ENCODE measurements at places on chromosomes 4 and X. TPM values are rescaled to one million over a fixed set of nuclear protein-coding genes. Genes with fewer than 3 reads are reported as not detected.
A peak's percentile ranks its signal among the peaks of the same experiment; 100 is the strongest.

GRCh38 chr4:76488455-76488854 lies 53.4 kb downstream of the SHROOM3 start:
- DNase-seq: no peak

The UPF3B gene
- total RNA-seq: 4.5 TPM

- DNase-seq: no peak
Measured at GRCh38 chrX:118718737-118719136, 8.7 kb upstream of the IL13RA1 start.

DNA sequence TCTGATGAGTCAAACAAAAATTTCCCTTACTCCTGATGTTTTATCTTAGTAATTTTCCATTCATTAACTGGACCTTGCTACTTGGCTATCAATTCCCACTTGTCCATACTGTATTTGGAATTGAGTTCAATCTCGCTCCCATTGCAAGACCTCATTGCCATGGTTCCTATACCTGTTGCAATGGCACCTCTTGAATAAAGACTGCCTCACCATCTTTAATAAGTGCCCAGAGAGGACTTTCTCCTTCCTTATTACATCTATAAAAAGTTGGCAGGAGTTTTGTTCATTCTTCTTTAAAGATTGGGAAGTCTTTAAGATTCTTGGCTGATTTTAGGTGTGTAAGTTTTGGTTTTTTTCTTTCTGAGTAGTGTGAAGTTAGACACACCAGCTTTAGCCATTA lies 397.4 kb downstream of the SPOCK3 start:
- DNase-seq: no peak

The PLXNB3 gene
- 4.8 TPM for total RNA-seq

- no peak for DNase-seq
Measured at GRCh38 chr4:174401471-174402130, 117.9 kb downstream of the CEP44 start.

DNA sequence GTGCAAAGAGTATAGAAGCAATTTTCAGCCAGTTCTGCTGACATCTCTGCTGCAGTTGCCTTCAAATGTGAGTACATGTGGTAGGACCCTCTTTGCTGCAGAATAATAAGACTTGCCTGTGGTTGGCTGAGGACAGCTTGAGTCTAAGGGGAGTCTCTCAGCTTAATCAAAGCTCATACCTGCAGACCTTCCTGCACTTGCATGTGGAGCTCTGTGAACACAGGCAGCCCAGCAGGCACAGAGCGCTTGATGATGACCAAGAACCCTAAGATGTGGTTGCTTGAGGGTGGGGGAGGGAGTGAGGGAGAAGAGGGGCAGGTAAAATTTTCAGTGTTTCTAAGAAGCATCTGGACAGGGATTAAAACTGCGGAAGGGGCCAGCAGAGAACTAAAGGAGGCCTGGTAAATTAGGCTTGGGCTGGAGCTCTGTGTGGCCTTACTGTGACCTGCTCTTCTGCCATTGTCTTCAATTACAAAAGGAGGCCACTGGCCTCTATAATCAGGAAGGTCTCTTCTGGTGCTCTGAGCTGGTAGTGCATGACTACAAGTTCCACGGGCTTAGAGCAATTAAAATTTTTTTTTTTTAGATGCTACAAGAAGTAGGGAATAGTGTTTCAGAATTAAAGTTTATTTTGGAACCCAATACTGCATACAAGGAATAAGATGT lies 59.9 kb upstream of the CHRNA9 start:
- no peak for DNase-seq

GRCh38 chr4:112509243-112510141 lies 6.5 kb downstream of the NEUROG2 start:
- DNase-seq: no peak

The CA5B gene
- 3.0 TPM for total RNA-seq

The MAPK10 gene
- total RNA-seq: 0.83 TPM

DNA sequence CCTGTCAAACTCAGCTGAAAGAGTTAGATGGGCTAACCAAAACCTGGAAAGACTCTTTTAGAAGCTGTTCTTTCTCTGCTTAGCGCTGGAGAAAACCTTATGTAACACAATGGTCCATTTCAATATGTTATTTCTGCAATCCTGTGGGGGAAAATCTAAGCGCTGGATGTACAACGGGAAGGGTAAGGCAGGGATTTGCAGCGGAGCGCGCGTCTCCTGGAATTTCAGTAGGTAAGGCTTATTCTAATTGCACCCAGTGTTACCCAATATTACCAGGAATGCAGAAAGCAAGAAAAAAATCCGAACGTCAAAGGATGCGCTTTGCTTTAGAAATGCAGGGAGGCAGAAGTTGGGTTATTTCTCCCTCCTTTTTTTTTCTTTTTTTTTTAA lies 2.0 kb downstream of the HS3ST1 start:
- DNase-seq: no peak

The BEND2 gene
- not detected for total RNA-seq

The HPGD gene
- total RNA-seq: 9.5 TPM

The F9 gene
- not detected for total RNA-seq

The IL21 gene
- not detected for total RNA-seq

- no peak for DNase-seq
Measured at GRCh38 chr4:85489273-85489981, 14.5 kb downstream of the ARHGAP24 start.

DNA sequence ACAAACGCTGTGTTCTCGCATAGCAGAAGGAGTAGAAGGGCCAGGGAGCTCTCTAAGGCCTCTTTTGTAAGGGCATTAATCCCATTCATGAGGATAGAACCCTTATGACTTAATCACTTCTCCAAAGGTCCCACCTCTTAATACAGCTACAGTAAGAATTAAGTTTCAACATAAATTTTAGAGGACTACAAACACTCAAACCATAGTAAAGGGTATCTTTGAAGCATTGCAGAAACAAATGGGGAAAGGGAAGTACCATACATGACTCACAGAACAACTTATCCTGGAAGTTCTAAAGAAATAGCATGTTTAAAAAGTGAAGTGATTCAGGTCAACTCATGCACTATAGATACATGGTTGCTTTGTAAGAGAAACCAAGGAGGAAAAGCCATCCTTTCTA lies 680.8 kb downstream of the RPA4 start:
- peak; percentile 16 for DNase-seq

The SLC39A8 gene
- total RNA-seq: 18.2 TPM

- no peak for DNase-seq
Measured at GRCh38 chr4:6561173-6561516, 13.8 kb upstream of the MAN2B2 start.

GRCh38 chr4:168699224-168699878 lies 202.5 kb downstream of the PALLD start:
- no peak for DNase-seq

DNA sequence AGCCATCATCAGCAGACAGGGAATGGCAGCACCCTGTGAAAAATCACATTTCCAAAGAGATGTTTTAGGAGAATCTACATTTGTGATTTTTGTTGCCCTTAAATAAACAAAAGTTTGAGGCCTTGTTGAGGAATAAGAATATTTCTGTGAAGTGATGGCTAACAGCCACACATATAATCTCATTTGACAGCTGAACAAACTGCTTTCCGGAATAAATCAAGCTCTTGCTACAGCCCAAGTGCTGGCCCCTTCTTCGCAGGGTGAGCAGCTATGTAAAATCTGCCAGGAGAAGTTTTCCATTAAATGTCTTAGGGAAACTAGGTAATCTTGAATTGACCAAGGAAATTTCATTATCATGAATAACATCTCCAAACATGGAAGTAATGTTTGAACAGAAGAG lies 106.4 kb upstream of the GPM6B start:
- no peak for DNase-seq

The PCDH19 gene
- total RNA-seq: not detected

DNA sequence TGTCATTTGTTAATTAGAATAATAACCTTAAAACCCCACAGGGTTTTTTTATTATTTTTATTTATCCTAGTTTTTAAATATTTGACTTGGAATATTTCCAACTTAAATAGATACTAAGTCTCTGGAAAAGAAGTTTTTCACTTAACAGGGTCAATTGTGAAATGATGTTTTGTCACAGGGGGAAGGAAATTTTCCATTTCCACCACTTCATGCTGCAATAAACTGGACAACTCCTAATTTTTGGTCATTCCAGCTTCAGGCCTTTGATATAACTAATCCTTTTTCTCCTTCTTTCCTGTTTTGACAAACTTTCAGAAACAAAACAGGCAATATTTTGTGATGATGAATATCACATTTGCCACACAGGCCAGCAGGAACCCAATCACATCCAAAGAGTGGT lies 45.3 kb downstream of the UGT2B10 start:
- DNase-seq: no peak

DNA sequence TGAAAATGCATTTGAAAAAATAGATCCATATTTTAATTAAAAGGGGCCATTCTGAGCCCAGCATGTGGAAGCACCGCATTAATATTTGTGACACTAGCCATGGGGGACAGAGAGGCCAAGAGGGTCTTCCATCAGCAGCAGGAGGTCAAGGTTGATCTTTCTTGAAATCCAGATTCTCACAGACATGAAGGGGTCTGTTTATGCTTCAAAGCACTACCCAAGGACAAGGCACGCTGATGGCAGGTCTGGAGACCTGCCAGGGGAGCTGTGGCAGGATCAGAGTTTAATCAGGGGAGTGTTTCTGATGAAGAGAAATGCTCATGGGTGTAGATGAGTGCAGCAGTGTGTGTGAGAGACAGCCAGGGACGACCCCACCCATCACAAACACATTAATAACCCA lies 243.3 kb downstream of the LDB2 start:
- DNase-seq: no peak

- DNase-seq: no peak
Measured at GRCh38 chr4:176309046-176309445, 10.7 kb upstream of the SPCS3 start.

The ENAM gene
- total RNA-seq: not detected

The SPATA4 gene
- not detected for total RNA-seq

The IL3RA gene
- 0.26 TPM for total RNA-seq

DNA sequence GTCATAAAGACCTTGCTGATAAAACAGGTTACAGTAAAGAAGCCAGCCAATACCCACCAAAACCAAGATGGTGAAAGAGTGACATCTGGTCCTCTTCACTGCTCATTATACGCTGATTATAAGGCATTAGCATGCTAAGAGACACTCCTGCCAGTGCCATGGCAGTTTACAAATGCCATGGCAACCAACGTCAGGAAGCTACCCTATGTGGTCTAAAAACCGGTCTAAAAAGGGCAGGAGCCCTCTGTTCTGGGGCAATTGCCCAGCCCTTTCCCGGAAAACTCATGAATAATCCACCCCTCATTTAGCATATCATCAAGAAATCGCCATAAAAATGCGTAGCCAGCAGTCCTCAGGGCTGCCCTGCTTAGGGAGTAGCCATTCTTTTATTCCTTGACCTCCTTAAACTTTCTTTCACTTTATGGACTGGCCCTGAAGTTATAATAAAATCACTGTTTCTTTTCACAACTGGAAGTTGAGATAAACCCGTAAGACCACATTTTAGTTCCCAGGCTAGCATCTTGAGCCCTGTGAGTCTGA lies 260.5 kb upstream of the FAT1 start:
- DNase-seq: no peak

The TMEM156 gene
- total RNA-seq: not detected

GRCh38 chr4:153988492-153989363 lies 199.8 kb upstream of the SFRP2 start:
- no peak for DNase-seq

The DCAF4L1 gene
- total RNA-seq: 0.18 TPM

DNA sequence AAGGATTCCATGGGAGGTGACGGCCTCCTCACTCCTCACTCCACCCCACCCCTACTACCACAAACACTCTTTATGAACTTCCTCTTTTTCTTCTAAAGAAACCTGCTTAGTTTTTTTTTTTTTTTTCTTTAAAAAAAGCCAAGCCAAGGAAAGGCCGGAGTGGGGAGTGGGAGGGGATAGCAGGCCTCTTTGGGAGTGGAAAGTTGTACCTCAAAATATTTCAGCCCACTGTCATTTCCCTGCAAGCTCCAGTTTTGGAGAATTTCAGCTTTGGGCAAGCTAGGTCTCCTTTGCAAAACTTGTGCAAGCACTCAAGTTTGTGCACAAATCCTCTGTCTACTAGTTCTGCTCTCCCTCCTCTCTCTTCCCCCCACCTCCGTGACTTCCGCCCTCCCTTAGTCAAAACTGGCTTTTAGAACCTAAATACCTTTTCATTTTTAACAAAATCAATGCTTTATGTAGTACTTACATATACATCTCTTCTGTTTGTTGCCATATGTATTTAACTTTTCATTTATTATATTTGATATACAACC lies 512 bp upstream of the ANTXR2 start:
- no peak for DNase-seq

The MAGEA12 gene
- 153 TPM for total RNA-seq

DNA sequence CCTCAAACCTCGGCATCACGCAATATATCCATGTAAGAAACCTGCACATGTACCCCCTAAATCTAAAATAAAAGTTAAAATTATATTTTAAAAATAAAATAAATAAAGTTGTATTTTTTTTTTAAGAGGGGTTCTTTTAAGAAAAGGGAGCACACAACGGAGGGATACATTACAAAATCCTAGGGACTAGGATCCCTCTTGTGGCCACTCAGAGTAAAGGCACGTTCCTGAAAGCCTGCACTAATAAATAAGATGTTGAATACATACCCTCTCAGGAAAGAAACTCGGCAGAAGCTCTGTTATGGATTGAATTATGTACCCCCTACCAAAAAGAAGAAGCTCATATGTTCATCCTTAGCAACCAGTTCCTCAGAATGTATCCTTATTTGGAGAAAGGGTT lies 50.9 kb upstream of the PRDX4 start:
- peak; percentile 45 for DNase-seq

GRCh38 chr4:105637408-105638176 lies 70.9 kb downstream of the INTS12 start:
- peak; percentile 63 for DNase-seq

The APOOL gene
- total RNA-seq: 18.3 TPM

The BBS12 gene
- total RNA-seq: 6.6 TPM

DNA sequence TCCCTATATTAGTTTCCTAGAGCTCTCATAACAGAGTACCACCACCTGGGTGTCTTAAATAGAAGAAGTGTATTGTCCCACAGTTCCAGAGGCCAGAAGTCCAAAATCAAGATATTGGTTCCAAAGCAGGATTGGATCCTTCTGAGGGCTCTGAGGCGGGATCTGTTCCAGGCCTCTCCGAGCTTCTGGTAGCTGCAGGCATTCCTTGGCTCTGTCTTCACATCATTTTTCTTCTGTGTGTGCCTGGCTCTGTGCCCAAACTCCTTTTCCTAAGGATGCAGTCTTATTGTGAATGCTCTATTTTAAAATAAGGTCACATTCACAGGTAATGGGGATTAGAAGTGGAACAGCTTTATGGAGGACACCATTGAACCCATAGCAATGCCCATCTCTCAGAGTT lies 253.7 kb upstream of the TAPT1 start:
- DNase-seq: no peak

The PGAM4 gene
- total RNA-seq: not detected

GRCh38 chr4:124199755-124200154 lies 512.8 kb downstream of the ANKRD50 start:
- DNase-seq: no peak

DNA sequence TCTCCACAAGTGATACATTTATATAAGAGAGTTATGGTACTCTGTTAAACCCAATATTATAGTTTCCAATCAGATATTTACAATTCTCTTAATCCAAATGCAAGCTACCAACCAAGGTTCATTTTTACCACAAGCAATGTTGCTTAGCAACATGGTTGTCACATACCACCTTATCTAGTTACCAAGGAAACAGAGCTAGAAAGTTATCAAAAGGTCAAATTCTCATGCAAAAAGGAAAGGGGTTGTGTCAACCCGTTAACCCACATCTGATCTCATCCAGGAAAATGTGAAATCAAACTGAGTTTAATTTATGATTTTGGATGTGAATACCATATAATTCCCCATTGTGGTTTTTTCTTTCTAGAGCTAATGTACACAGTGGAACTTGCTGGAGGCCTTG lies 274.1 kb upstream of the MAGEB2 start:
- DNase-seq: no peak

The PNMA6F gene
- total RNA-seq: not detected

All from SK-MEL-5 (cell line).